Activated T-cell treated with anti-CD3 and anti-CD28 coated beads for 1 hour (primary cell): ENCODE measurements at places on chromosomes 4 and X.

GRCh38 chrX:9525511-9526248, 60.8 kb downstream of the TBL1X start:
- no peak for DNase-seq

DNA sequence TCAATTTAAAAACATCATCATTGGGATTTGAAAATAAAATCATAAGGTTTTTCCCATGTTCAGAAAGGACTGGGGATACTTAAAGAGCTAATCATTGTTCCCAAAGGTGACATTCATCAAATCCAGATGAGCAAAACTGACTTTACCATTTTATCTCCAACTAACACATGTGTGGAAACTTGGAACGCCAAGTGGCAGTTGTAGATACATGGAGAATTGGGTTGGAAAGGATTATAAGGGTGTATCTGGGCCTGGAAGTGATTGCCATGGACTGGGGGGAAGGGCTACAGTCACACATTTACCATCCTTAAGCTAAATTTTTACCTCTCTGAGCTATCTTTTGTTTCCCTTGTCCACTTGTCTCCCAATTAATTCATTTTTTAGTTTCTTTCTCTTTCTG, 203.4 kb downstream of the SLC39A8 start:
- DNase-seq, result no peak

DNA sequence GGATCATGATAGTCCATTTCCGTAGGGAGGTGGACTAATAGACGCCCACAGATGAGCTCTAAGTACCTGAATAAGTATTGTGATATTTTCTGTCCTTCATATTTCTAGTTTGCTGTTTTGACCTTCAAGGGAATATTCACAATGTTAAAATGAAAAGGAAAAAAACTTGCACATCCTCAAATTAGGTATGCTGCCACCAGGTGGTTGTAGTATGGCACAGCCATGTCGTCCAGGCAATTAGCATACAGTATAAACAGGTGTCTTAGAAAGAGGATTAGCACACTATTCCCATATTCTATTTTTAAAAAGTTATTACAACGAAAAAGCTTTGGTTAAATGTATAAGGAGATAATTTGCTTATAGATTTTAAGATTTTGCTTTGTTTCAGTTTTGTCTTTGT, 802.0 kb downstream of the RPA4 start:
- no peak for DNase-seq

- DNase-seq, result no peak
Observed at GRCh38 chr4:65453398-65453797, 216.9 kb downstream of the EPHA5 start.

DNA sequence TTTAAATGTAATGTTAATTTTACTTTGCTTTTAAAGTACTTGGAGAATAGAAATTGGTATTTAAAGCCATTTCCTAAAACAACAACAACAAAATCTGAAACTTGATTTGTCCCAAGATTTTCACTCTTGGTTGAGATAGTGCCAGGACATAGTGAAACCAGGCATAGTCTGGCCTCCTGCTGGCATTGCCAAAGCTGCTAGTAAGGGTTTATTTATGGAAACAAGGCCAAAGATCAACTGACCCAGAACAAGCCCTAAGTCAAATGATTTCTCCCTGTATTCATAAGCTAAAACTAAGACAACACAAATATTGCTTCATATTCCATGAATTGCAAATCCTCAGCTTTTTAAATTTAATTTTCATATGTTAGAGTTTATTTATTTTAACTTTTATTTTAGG, 227.5 kb upstream of the FGF13 start:
- DNase-seq, result no peak
